ENCODE measurements at places on chromosomes 11 and 22.

DNA sequence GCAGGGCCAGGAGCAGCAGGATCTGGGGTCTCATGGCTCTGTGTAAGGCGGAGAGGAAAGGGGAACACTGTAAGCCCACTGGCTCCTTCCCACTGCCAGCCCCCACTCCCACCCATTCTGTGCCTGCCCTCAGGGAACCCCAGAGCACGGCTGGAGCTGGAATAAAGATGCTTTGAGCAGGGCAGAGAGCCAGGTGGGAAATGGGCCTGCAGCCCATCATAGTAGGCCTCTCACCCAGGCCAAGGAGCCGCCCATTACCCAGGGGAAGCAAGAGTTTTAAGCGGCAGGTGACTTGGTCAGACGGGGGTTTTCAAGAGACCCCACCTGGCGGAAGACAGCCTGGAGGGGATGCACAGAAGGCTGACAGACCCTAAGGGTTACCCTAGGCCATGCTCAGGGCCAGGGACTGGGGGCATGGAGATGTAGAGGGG is 4.6 kb downstream of the LRRC32 start:
- no peak for DNase-seq

GRCh38 chr11:76717369-76717768 is 46.8 kb upstream of the LRRC32 start:
- no peak for DNase-seq

DNA sequence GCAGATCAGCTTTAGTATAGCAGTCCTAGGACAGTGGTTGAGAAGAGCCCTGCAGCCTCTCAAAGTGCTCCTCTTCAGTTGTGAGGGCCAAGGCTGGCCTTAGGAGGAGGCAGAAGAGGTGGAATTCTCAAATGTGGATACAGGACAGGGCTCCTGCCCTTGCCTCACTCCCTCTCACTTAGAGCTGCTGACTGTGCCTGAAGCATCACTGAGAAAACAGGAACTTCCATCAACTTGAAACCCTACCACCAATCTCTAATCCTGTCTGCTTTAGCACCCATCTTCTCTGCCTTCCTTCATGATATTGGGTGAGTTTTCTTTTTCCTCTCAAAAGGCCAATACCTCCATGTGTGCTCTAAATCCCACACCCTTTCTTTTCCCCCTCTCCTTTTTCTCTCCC is 14.4 kb upstream of the UCP3 start:
- no peak for DNase-seq

DNA sequence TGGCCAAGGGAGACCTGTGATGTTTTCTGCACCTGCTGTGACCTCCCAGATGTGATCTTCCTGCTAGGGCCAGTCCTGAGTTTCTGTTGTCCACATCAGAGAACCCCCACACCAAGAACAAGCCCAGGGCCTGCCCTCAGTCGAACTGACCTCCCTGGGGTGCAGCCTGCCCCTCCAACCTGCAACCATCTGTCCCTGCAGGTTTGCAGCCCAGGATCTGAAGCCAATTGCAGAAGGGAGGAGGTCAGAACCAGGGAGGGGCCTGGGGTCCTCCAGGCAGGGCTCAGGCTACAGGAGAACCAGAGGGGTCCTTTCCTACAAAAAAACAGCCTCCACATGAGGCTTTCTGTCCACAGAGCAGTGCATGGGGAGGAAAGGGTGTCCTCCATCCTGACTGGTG is 807 bp downstream of the TRIM3 start:
- no peak for DNase-seq

GRCh38 chr11:4211991-4212390 is 117.4 kb downstream of the RRM1 start:
- DNase-seq: no peak

- no peak for DNase-seq
Observed at GRCh38 chr11:72519220-72519881, 85.0 kb upstream of the CLPB start.

DNA sequence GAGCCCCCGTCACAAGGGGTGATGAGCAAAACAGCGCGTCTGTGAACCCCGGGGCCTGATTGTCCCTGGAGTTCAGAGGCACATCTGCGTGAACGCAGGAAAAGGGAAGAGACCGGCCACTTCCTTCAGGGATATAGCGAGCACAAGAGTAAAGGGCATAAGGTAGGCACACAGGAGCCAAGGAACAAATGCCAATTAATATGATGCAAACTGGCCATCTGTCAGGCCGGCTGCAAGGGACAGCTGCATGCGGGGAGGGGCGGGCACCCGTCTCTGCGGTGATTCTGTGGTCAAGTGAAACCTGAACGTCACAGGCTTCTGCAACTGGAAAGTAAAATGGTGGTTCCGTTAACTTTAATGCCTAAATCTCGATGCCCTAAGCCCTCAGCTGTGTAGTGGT is 64.7 kb downstream of the TRIM29 start:
- no peak for DNase-seq

- no peak for DNase-seq
Observed at GRCh38 chr11:14240221-14240620, 118.8 kb downstream of the RRAS2 start.

- no peak for DNase-seq
Observed at GRCh38 chr11:46050662-46051061, 70.6 kb downstream of the PHF21A start.

GRCh38 chr11:11850668-11851067 is 8.9 kb downstream of the USP47 start:
- DNase-seq: no peak

- DNase-seq: no peak
Observed at GRCh38 chr22:45638834-45639746, 32.5 kb upstream of the ATXN10 start.

GRCh38 chr22:49724030-49724892 is 103.4 kb downstream of the BRD1 start:
- DNase-seq: peak; percentile 36

DNA sequence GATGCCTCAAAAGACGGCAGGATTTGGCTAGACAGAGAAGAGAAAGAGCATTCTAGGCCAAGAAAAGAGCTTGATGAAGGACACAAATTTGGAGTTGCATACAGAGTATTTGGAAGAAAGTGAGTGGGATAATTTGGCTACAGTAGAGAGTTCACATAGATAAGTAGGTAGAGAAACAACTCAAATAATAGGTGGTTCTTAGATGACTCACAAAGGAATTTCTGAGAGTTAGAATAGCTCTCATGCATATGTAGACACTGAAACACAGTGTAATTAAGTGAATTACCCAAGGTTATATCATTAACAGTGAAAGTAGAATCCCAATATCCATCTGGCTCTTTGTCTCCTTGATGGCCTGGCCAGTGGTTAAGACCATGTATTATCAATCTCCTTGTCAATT is 228.6 kb upstream of the DDI1 start:
- no peak for DNase-seq

- no peak for DNase-seq
Observed at GRCh38 chr11:15113381-15113780, 1.3 kb upstream of the INSC start.
